Thoracic aorta endothelial cell (primary cell): ENCODE measurements at places on chromosomes 5 and 9. TPM values are rescaled to one million over a fixed set of nuclear protein-coding genes. Genes with fewer than 3 reads are reported as not detected.

The BTNL3 gene
- not detected in 2 replicates for total RNA-seq

The ACOT12 gene
- not detected in 2 replicates for total RNA-seq

The IL13 gene
- not detected in 2 replicates for total RNA-seq

The PCDHA5 gene
- under 0.01 and 0.07 TPM in 2 replicates for total RNA-seq

The WDR38 gene
- not detected in 2 replicates for total RNA-seq

The GAS1 gene
- 0.13 and 0.29 TPM in 2 replicates for total RNA-seq

The AGXT2 gene
- total RNA-seq, result not detected in 2 replicates

The CNTNAP3B gene
- total RNA-seq, result 149 and 231 TPM in 2 replicates

The MARVELD2 gene
- total RNA-seq, result 4.9 and 8.9 TPM in 2 replicates

The TLR4 gene
- total RNA-seq, result 139 and 141 TPM in 2 replicates

The SWI5 gene
- total RNA-seq, result 24.9 and 26.3 TPM in 2 replicates

The GRM6 gene
- total RNA-seq, result not detected in 2 replicates

The FOXE1 gene
- total RNA-seq, result not detected in 2 replicates
